ENCODE measurements at places on chromosomes 6 and 20.
A peak's percentile ranks its signal among the peaks of the same experiment; 100 is the strongest.

- no peak for DNase-seq
Observed at GRCh38 chr20:62158088-62158400, 14.5 kb downstream of the SS18L1 start.

- no peak for DNase-seq
Observed at GRCh38 chr6:166613027-166613426, 14.0 kb downstream of the RPS6KA2 start.

DNA sequence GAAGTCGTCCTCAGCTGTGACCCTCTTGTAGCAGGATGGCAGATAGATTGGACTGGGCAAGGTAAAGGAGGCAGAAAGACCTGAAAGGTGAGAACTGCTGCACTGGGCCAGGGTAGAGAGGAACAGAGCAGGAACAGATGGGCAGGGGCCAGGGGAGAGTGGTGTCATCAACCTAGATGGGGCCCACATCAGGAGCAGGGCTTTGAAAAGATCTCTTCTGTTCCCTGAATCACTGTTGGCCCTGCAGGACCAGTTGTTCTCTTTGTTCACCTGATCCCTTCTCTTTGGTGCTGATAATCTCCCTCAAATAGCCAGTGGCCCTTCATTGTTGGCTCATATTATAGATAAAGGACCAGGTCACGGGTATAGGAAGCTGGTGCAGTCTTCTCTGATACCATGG, 59.9 kb downstream of the DTD1 start:
- no peak for DNase-seq

- DNase-seq = no peak
Observed at GRCh38 chr6:129402244-129402643, 307.7 kb downstream of the ARHGAP18 start.

DNA sequence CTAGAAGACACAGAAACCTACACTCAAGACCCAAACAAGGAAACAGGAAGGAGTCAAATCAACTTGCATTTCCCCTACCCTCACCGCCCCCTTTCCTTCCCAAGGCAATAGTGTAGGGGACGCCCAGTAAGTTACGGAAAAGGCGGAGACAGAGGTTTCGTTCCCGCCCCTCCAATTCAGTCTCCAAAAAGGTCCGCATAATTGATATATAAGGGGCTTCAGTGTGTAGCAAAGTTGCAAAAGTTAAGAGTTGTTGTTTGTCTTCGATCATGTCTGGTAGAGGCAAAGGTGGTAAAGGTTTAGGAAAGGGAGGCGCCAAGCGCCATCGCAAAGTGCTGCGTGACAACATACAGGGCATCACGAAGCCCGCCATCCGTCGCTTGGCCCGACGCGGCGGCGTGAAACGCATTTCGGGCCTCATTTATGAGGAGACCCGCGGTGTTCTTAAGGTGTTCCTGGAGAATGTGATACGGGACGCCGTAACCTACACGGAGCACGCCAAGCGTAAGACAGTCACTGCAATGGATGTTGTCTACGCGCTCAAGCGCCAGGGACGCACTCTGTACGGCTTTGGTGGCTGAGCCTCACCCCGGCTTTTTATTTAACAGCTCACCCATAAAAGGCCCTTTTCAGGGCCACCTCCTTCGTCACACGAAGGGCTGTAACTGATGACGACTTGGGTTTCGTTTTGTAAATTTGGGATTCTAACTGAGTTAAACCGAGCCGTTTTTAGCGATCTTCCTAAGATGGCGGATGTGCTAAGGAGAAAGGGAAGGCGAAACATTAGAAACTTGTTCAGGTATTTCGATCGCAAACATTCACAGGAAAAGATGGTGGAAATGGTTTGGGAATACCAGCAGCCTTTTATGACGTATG, 124.6 kb upstream of the BTN3A2 start:
- DNase-seq = peak; percentile 76

DNA sequence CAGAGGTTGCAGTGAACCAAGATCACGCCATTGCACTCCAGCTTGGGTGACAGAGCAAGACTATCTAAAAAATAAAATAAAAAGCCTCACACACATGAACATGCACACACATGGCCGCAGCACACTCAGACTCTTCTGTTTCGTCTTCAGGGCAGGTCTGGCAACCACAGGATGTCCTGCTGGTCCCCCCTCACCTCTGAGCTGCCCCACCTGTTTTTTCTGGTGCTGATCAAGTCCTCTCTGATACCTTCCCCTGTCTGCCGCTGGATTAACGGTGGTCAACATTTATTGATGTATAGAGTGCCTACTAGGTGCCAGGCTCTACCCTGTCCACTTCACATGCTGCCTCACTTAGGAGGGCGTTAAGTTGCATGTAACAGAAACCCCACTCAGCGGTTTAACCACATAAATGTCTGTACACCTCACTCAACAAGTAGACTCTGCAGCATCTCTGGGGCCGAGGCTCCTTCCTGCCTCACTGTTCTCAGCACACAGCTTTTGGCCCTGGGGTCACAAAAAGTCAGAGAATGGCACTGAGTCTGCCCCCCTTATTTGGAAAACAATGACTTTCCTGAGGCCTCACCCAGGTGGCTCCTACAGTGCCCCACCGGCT, 4.5 kb upstream of the AP5S1 start:
- DNase-seq = peak; percentile 33

- DNase-seq = no peak
Observed at GRCh38 chr6:168201383-168201782, 118.2 kb downstream of the DACT2 start.

- no peak for DNase-seq
Observed at GRCh38 chr6:33990061-33990541, 155.8 kb downstream of the GRM4 start.

DNA sequence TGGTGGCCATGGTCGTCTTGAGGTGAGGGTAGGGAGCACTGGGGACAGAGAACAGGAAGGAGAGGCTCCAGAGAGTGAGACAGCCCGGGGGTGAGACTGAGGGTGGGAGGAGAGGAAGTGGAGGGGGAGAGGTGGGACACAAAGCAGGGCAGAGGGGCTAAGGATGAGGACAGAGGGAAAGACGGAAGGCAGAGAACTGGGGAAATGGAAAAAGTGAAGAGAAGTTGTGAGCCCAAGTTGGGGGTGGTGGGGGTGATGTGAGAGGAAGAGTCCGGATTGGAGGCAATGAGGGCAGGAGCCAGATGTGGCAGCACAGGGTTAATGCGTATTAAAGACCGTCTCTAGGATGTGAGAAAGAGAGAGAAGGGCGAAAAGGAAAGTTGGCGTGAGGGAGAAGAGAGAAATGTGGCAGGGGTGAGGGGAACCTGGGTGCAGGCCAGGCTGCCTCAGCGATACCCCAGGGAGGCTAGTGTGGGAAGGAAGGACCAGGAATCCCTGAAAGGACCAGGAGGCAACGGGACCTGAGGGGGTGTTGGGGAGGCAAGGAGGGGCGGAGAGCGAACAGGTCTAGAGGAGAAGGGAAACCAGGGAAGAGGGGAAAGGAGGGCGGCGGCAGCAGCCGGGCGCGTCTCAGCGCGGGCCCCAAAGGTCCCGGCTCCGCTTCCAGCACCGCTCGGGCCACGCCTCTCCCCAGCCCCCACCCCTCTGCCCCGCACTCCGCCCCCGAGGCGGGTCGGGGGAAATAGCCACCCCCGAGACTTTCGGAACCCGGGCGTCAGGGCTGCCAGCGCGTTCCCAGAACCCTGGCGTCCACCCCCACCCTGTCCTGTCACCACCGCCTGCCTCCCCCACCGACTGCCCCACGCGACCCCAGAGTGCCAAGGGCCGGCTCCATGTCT, at the start of gene PPP1R18:
Gene PPP1R18, minus strand, starts transcription at position 637 of the 899 bp plus-strand sequence. Its CDS starts 627 bp downstream, at position 10.
- peak; percentile 93 for DNase-seq

- no peak for DNase-seq
Observed at GRCh38 chr6:149482545-149483333, 2.1 kb downstream of the ZC3H12D start.

- no peak for DNase-seq
Observed at GRCh38 chr6:40630051-40630450, 42.9 kb upstream of the LRFN2 start.

GRCh38 chr20:34984756-34985261, 29.1 kb downstream of the MYH7B start:
- DNase-seq = no peak

GRCh38 chr6:40585651-40586269, 1.4 kb downstream of the LRFN2 start:
- no peak for DNase-seq

DNA sequence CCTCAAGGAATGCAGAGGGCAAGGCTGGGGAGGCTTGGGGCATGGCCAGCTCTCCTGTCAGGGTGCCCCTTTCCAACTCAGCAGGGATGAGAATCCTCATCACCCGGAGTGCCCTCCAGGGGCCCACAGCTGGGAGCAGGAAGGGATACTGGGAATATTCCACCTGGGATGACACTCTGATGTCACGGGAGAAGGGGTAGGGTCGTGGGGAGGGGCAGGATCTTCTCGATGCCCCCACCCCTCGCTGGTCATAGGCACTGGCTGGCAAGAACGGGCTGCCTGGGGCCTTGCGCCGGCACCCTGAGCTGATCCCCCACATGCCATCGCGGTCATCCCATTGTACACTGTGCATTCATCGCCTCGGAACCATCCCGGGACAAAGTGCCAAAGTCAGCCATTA, 10.6 kb upstream of the NXT1 start:
- no peak for DNase-seq

GRCh38 chr6:156982168-156982567, 205.0 kb downstream of the ARID1B start:
- DNase-seq = no peak

GRCh38 chr6:20631549-20631924, 97.3 kb downstream of the CDKAL1 start:
- DNase-seq = no peak

GRCh38 chr6:127124680-127125079, 6.2 kb downstream of the RSPO3 start:
- DNase-seq = no peak

GRCh38 chr6:34819571-34820480, 27.9 kb downstream of the BLTP3A start:
- DNase-seq = no peak

GRCh38 chr6:69593706-69594105, 203.1 kb downstream of the LMBRD1 start:
- no peak for DNase-seq

- DNase-seq = no peak
Observed at GRCh38 chr6:12956991-12957320, 240.4 kb downstream of the PHACTR1 start.

DNA sequence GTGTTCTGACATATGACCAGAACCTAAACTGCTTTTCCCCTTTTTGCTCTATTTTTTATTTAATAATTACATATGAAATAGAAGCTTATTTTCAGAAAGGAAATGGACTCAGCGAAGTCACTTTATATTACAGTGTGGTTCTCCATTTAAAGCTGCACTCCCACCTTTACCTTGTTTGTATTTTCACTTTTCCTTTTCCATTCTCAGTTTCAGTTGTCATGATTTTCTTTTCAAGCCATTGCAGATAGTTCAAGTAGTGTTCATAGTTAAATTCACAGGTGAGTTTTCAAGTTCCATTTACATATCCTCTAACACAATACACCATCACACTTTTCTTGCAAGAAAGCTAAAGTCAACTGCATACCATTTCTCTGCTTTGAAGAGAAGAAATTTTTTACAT, 400.2 kb downstream of the HACE1 start:
- no peak for DNase-seq

- no peak for DNase-seq
Observed at GRCh38 chr6:100780648-100781047, 100.5 kb downstream of the ASCC3 start.

GRCh38 chr20:43124241-43124640, 65.5 kb downstream of the PTPRT start:
- no peak for DNase-seq

- DNase-seq = no peak
Observed at GRCh38 chr20:49545572-49545971, 22.4 kb downstream of the PTGIS start.

DNA sequence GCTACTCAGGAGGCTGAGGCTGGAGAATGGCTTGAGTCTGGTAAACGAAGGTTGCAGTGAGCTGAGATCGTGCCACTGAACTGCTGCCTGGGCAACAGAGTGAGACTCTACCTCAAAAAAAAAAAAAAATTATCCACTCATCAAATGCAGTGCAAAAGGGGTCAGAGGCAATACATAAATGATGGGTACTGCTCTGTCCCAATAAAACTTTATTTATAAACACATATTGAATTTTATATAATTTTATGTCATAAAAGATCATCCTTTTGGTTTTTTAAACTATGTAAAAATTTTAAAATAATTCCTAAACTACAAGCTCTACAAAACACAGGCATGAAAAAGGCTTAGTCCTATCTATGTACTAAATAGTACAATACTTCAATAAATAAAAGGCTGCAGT, 10.3 kb downstream of the KHDC1 start:
- no peak for DNase-seq

GRCh38 chr6:157163434-157164159, 159.7 kb downstream of the TMEM242 start:
- DNase-seq = no peak

DNA sequence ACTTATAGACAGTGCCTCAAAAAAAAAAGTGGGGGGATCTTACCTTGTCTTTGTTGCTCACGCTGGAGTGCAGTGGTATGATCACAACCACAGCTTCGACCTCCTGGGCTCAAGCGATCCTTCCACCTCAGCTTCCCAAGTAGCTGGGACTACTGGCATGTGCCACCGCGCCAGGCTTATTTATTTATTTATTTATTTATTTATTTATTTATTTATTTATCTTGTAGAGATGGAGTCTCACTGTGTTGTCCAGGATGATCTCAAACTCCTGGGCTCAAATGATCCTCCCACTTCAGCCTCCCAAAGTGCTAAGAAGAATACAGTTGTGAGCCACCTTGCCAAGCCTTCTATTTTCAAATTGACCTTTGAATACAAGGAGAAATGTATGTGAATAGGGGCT, 553.0 kb upstream of the BTBD3 start:
- no peak for DNase-seq

DNA sequence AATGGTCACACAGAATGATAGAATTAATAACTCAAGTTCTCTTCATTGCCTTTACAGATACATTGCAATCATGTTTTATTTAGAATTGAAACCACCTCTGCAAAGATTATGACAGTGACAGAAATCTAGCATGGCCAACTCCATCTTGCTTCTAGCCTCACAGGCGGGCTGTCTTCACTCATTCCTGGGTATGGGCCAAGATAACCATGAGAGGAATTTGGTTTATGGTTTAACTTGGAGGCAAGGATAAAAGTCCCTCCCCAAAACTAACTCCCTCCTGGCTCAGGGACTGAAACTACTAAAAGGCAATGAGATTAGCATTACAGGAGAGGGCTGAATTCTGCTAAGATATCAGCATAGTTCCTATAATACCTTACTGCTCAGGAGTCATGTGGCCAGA, 95.2 kb upstream of the CST7 start:
- DNase-seq = no peak

GRCh38 chr6:32953775-32954174, 878 bp upstream of the HLA-DMA start:
- DNase-seq = no peak

- DNase-seq = no peak
Observed at GRCh38 chr6:139879823-139880356, 505.4 kb upstream of the CITED2 start.

DNA sequence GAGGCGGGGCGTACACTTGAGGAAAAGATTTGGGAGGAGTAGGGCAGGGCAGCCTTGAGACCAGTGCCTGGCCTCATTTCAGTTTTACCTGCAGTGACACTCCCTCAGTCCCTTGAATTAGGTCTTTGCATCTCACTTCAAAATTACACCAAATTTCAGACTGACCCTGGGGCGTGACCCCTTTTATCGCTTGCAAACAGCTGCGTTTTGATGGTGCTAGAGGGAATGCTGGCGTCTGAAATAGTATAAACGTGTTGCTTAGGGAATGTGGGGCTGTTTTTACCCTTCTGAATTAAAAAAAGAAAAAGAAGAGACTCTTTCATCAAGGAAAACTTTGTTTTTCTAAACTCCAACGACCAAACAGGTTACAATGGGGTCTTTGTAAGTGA, 21.0 kb downstream of the COL9A1 start:
- no peak for DNase-seq

Measured in stimulated activated CD4-positive, alpha-beta T cell treated with anti-CD3 and anti-CD28 coated beads, Interleukin-15, amount 100 ng/mL, for 24 hours (primary cell).